Right lung (tissue), 10 donors: ENCODE measurements at places on chromosomes 4 and X. TPM values are rescaled to one million over a fixed set of nuclear protein-coding genes. Genes with fewer than 3 reads are reported as not detected.

RHOXF1 gene
- 1.1 TPM for polyA plus RNA-seq

MOSPD2 gene
- polyA plus RNA-seq, result 17.5 TPM

SRPK3 gene
- 1.2 TPM for polyA plus RNA-seq

CITED1 gene
- polyA plus RNA-seq, result 1.9 TPM

SLC49A3 gene
- polyA plus RNA-seq, result 8.0 TPM

TRPC3 gene
- polyA plus RNA-seq, result 5.2 TPM

ASMT gene
- polyA plus RNA-seq, result 0.87 TPM

IL2 gene
- polyA plus RNA-seq, result not detected

KIT gene
- polyA plus RNA-seq, result 79.2 TPM

AADAT gene
- polyA plus RNA-seq, result 65.0 TPM

NHS gene
- 7.5 TPM for polyA plus RNA-seq

TBC1D25 gene
- polyA plus RNA-seq, result 10.9 TPM

NPNT gene
- 113 TPM for polyA plus RNA-seq

KLHL2 gene
- 18.1 TPM for polyA plus RNA-seq

SMIM20 gene
- polyA plus RNA-seq, result 44.0 TPM

S100P gene
- 2.7 TPM for polyA plus RNA-seq

SPANXN4 gene
- not detected for polyA plus RNA-seq

MAGED4 gene
- 49.8 TPM for polyA plus RNA-seq

MTNR1A gene
- polyA plus RNA-seq, result not detected

NSUN7 gene
- 19.1 TPM for polyA plus RNA-seq

FABP2 gene
- 0.04 TPM for polyA plus RNA-seq

SGMS2 gene
- polyA plus RNA-seq, result 18.6 TPM

ANK2 gene
- polyA plus RNA-seq, result 19.5 TPM

GAR1 gene
- 32.8 TPM for polyA plus RNA-seq

AMOT gene
- 21.9 TPM for polyA plus RNA-seq

CXorf65 gene
- polyA plus RNA-seq, result not detected

ASB12 gene
- polyA plus RNA-seq, result 0.63 TPM

JAKMIP1 gene
- polyA plus RNA-seq, result not detected

RASGEF1B gene
- polyA plus RNA-seq, result 12.8 TPM

DIAPH2 gene
- polyA plus RNA-seq, result 16.2 TPM

XK gene
- polyA plus RNA-seq, result 2.8 TPM

ZCCHC4 gene
- 16.4 TPM for polyA plus RNA-seq

HSFX3 gene
- not detected for polyA plus RNA-seq

RIPPLY1 gene
- 0.27 TPM for polyA plus RNA-seq

RASL11B gene
- polyA plus RNA-seq, result 29.0 TPM

SPOCK3 gene
- polyA plus RNA-seq, result 0.85 TPM

CXorf49 gene
- not detected for polyA plus RNA-seq

AIFM1 gene
- polyA plus RNA-seq, result 27.2 TPM

WDR17 gene
- 10.1 TPM for polyA plus RNA-seq

PPBP gene
- polyA plus RNA-seq, result 49.9 TPM

GPR173 gene
- 16.2 TPM for polyA plus RNA-seq

IL15 gene
- 1.3 TPM for polyA plus RNA-seq

IL2RG gene
- polyA plus RNA-seq, result 1.0 TPM

CORIN gene
- 3.4 TPM for polyA plus RNA-seq

GAGE13 gene
- not detected for polyA plus RNA-seq

KLF8 gene
- 10.9 TPM for polyA plus RNA-seq

AREG gene
- 2.4 TPM for polyA plus RNA-seq

KLHL4 gene
- polyA plus RNA-seq, result 5.7 TPM

SPIN2A gene
- polyA plus RNA-seq, result 3.6 TPM

CT47A7 gene
- not detected for polyA plus RNA-seq

RPA4 gene
- polyA plus RNA-seq, result 0.15 TPM

USP26 gene
- not detected for polyA plus RNA-seq

CCNQ gene
- 20.1 TPM for polyA plus RNA-seq

PRKG2 gene
- polyA plus RNA-seq, result 2.4 TPM

LEF1 gene
- 48.9 TPM for polyA plus RNA-seq

DAPP1 gene
- 2.8 TPM for polyA plus RNA-seq

TSPAN7 gene
- polyA plus RNA-seq, result 49.9 TPM

UBQLN2 gene
- polyA plus RNA-seq, result 41.0 TPM

C4orf50 gene
- polyA plus RNA-seq, result not detected
